ENCODE measurements at places on chromosomes 7 and 10. TPM values are rescaled to one million over a fixed set of nuclear protein-coding genes. Genes with fewer than 3 reads are reported as not detected.

The RFC2 gene
- 79.4 TPM for total RNA-seq

The BICC1 gene
- 0.61 TPM for total RNA-seq

The SAMD9 gene
- 0.11 TPM for total RNA-seq

The RGR gene
- not detected for total RNA-seq

GRCh38 chr10:123563994-123564393 lies 102.2 kb upstream of the GPR26 start:
- peaks cover 5% of the 10 kb centered on the region for H3K27me3 ChIP-seq
- no peak overlapping the region for H3K27ac ChIP-seq
- no peak for DNase-seq
- peaks cover 1% of the 10 kb centered on the region for H3K4me1 ChIP-seq

DNA sequence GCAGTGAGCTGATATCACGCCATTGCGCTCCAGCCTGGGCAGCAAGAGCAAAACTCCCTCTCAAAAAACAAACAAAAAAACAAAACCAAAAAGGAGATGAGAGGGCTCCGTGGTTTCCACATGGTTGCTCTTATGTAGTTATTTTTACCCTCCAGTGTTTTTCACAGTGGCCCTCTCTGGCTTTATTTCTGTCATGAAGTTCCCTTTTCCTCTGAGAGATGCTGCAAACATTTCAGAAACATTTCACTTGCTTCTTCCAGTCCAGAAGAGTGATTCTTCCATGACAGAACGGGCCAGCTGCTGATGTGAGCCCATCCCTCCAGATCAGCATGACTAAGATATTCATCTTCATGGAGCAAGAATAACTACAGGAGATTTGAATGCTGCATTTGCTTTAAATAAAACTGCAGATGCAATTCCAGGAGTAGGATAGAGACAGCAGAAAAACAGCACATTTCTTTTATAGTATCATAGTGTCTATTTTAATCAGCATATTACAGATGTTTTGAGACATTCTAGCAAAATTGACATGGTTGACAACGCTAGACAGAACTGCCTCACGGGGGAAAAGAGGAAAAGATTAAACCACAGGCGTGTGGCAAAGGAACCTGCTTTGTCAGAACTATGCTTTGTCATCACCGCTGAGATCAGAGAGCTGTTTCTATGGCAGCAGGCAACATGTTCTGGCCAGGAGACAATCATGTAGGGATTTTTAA lies 40.3 kb downstream of the NRCAM start:
- H3K27ac ChIP-seq: no peak overlapping the region
- H3K4me3 ChIP-seq: no peak overlapping the region
- DNase-seq: no peak
- peaks cover 16% of the 10 kb centered on the region for H3K4me1 ChIP-seq
- H3K27me3 ChIP-seq: no peaks in the 10 kb centered on the region

DNA sequence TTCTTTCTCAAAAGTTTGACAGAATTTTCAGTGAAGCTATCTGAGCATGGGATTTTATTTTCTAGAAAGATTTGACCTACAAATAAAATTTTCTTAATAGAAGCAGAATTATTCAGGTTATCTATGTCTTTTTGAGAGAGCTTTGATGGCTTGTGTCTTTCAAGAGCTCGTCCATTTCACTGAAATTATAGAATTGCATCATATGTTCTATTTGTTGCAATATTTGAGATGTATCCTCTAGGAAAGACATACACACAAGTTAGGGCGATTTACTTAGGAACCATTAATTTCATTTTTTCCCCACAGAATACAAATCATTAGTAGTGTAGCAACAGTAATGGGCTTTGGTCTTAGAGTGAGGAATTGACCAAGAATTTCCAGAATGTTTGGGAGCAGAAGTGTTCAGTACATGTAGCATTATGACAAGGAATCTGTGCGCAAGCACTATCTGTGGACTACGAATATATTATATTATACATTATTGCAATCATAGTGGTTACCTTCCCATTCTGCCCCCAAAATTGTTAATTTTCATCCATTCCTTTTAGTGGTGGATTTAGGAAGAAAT lies 12.8 kb upstream of the COL17A1 start:
- H3K4me3 ChIP-seq: no peak overlapping the region
- no peak overlapping the region for H3K27ac ChIP-seq
- H3K27me3 ChIP-seq: no peaks in the 10 kb centered on the region
- H3K36me3 ChIP-seq: peaks cover 12% of the 10 kb centered on the region
- 0 out of 2 replicates have a peak, but pooled peaks cover 6% of the 10 kb centered on the region for H3K4me1 ChIP-seq
- no peak for DNase-seq

- peaks cover 15% of the 10 kb centered on the region for H3K4me1 ChIP-seq
- H3K27me3 ChIP-seq: no peaks in the 10 kb centered on the region
- H3K27ac ChIP-seq: peak overlapping the region; percentile 71
- DNase-seq: no peak
- no peak overlapping the region for H3K4me3 ChIP-seq
These were observed 12.8 kb upstream of the PROSER2 start for GRCh38 chr10:11810313-11810766.

DNA sequence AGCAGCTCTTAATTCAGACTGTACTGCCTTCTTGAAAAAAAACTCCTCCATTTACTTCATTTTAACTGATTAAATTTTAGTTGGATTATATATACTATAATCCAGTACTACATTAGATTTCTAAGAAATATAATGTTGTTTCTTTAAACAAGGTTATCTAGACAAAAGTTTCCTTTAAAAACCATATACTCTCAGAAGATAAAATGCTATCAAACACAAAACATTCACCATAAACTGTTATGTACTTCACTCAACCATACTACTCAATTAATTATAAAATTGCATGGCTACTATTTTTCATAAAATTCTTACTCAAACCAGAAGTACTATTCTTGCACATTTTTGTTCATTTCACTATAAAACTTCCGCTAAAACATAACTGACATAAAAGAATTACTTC lies 12.7 kb downstream of the GPR22 start:
- H3K27me3 ChIP-seq: no peaks in the 10 kb centered on the region
- no peak overlapping the region for H3K4me3 ChIP-seq
- no peaks in the 10 kb centered on the region for H3K36me3 ChIP-seq
- DNase-seq: no peak
- no peaks in the 10 kb centered on the region for H3K4me1 ChIP-seq

DNA sequence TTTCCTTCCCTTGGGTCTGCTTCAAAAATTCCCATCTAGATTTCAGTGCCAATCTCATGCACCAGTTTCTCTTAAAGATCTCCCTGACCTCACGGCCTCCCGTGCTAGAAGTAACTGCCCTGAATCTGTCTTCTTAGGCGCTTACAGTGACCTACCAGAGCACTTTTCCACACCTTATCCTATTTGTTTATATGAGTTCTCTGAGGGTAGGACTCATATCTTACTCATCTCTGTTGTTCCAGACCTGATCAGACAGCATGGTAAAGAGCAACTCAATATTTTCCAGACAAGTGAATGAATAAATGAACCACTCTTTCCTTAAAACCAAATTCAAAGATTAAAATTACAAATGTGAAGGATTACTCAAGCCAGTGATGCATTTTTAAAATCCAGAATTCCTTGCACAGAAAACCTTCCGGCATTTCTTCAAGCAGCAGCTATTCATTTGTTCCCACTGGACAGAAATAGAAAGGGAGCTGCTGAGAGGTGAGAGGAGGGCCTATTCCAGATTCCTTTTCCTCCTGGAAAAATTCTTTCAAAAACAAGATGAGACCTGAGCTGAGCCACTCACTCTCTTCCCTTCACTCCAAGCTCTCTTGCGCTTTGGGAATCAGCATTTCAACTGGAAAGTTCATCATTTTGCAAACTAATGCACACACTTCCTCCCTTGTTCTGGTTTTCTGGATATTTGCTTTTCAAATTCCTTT lies 94.6 kb downstream of the ELMO1 start:
- H3K4me1 ChIP-seq: peaks cover 31% of the 10 kb centered on the region
- H3K36me3 ChIP-seq: no peaks in the 10 kb centered on the region
- peak overlapping the region; percentile 92 for H3K27ac ChIP-seq
- no peak for DNase-seq

GRCh38 chr10:98456686-98457482 lies 10.1 kb upstream of the HPS1 start:
- DNase-seq: no peak
- no peak overlapping the region for H3K4me3 ChIP-seq
- no peak overlapping the region for H3K27ac ChIP-seq
